ENCODE measurements at places on chromosomes 7 and 10. TPM values are rescaled to one million over a fixed set of nuclear protein-coding genes. Genes with fewer than 3 reads are reported as not detected.

GRCh38 chr10:80411267-80411668 is 2.9 kb downstream of the PRXL2A start:
- peak; percentile 74 for DNase-seq

DNA sequence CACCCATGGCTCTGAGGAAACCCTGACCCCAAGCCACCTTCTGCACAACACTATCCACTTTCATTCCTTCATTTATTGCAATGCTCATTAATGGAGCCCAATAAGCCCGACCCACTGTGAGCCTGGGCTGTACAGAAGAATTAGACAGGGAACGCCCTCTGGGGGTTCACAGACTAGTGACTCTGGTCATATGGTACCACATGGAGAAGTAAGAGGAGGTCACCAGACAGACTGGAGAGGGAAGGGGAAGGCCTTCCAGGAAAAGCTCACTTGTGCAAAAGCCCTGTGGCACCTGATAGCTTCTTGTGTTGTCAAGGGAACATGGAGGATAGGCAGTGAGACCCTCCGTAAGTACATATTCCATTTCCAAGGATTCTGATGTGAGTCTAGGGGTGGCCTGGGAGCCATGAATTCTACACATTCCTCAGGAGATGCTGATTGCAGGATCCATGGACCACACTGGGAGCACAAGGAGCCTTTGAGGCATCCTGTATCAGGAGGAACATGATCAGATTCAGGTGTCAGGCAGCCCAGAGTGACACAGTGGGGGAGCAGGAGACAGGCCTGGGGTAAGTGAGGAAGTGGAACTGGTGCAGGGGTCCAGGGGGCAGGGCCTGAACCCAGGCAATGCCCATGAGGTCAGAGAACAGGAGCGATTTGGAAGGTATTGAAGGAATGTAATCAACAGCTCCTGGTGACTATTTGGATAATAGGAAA is 19.9 kb downstream of the TMEM72 start:
- no peak for DNase-seq

Gene SEMA3E
- 0.12 TPM for total RNA-seq

Gene PIK3CG
- total RNA-seq, result 2.3 TPM

DNA sequence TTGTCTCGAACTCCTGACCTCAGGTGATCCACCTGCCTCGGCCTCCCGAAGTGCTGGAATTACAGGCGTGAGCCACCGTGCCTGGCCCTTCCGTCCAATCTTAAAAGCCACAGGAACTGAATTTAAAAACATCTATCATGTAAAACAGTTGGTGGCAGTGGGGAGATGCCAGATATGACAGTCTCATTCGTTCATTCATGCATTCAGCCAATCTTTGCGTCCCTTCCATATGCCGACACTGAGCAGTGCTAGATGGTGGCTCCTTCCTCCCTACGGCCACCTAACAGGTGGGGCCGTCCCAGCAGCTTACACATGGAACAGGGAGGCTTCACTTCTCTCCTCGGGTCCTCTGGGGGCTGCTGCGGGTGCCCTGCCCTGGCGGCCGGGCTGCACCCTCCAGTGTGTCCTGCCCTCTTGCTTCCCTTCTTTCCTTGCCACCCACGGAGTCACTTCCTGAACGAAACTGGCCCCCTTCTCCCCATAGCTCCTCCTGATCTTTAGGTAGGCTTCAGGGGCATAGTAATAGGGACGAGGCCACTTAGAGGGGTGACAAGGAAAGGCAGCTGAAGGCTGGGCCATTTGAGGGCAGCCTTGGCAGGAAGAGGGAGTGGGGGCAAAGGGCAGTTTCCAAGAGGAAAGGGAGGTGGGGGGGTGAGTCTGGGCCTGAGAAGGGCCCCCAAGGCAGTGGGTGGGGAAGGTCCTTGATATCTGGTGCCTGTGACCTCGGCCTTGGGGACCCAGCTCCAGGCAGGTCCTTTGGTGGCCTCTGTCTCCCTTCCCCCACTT is 53.8 kb downstream of the PROSER2 start:
- no peak for DNase-seq

Gene OR6V1
- total RNA-seq, result not detected

Gene BLNK
- total RNA-seq, result 1.3 TPM

DNA sequence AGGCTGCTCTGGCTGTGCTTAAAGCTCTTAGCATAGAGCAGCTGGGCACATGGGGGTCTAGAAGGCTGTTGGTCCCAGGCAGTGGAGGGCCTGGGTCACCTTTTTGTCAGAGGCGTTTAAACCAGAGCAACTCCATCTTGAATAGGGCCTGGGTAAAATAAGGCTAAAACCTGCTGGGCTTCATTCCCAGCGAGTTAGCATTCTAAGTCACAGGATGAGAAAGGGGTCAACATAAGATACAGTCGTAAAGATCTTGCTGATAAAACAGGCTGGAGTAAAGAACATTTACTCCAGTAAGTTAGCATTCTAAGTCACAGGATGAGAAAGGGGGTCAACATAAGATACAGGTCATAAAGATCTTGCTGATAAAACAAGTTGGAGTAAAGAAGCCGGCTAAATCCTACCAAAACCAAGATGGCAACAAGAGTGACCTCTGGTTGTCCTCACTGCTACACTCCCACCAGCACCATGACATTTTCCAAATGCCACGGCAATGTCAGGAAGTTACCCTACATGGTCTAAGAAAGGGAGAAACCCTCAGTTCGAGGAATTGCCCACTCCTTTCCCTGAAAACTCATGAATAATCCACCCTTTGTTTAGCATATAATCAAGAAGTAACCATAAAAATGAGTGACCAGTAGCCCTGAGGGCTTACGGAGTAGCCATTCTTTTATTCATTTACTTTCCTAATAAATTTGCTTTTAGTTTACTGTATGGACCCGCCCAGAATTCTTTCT is 96.8 kb upstream of the PCBD1 start:
- DNase-seq, result no peak

- DNase-seq, result no peak
Measured at GRCh38 chr10:102778781-102779180, 35.0 kb downstream of the WBP1L start.

Gene MYH16
- total RNA-seq, result not detected

- DNase-seq, result no peak
Measured at GRCh38 chr7:71229699-71230098, 97.8 kb downstream of the GALNT17 start.

DNA sequence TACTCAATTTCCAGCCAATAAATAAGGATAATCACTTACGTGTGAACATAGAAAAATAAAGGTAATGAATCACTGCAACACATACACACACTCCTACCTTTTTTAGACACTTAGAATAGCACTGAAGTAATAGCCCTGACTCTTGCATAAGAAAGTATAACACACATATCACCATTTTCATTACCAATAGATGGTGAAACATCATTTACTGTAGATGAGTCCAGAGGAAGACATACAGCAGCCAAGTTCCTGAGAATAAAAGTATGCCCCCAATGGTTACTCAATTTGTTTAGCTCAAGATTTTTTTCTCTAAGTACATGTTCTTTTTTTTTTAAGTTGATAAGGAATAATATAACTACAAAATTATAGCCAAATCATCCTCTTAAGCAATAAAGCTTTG is 316.3 kb downstream of the PARD3 start:
- DNase-seq, result no peak

- no peak for DNase-seq
Measured at GRCh38 chr10:95245425-95246055, 45.3 kb downstream of the PDLIM1 start.

Gene PILRA
- 3.2 TPM for total RNA-seq

Gene PANK1
- total RNA-seq, result 21.2 TPM

DNA sequence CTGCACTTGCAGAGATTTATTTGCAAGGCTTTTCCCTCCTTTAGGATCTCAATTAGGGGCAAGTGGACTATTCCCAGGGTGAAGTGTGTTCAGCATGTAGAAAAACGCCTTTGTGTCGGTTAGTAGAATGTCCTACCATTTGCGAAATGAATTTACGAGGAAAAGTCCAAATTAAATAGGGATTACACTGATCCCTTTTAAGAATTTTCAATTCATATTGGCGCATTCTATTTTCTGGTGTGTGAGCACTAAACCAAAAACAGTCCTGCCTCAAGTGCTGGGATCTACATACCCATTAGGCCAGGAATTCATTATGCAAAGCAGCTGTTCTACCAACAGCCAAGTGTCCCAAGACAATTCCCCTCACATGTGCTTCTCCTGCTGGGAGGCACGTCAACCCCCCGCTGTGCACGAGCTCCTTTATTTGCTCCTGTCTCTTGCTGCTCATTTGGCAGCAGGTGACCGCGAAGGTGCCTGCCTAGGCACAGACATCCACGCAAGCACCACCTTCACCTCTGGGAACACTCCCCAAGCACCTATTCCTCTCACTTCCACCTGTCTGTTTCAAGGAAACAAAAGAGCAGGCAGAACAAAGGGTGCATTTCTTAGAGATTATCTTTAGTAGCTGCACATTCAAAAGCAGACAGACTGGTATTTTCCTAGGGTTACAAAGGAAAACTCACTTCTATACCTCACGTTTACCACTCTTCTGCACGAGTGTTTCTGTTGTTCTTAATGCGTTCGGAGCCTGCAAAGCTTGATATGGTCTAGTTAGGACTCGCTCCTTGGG is 134.6 kb upstream of the FGFR2 start:
- DNase-seq, result no peak

Gene GIMAP6
- 31.5 TPM for total RNA-seq

GRCh38 chr7:94913391-94913790 is 6.0 kb downstream of the PPP1R9A start:
- no peak for DNase-seq

Gene ANXA8
- 3.0 TPM for total RNA-seq

GRCh38 chr7:47636081-47636432 is 54.1 kb upstream of the TNS3 start:
- DNase-seq, result no peak

DNA sequence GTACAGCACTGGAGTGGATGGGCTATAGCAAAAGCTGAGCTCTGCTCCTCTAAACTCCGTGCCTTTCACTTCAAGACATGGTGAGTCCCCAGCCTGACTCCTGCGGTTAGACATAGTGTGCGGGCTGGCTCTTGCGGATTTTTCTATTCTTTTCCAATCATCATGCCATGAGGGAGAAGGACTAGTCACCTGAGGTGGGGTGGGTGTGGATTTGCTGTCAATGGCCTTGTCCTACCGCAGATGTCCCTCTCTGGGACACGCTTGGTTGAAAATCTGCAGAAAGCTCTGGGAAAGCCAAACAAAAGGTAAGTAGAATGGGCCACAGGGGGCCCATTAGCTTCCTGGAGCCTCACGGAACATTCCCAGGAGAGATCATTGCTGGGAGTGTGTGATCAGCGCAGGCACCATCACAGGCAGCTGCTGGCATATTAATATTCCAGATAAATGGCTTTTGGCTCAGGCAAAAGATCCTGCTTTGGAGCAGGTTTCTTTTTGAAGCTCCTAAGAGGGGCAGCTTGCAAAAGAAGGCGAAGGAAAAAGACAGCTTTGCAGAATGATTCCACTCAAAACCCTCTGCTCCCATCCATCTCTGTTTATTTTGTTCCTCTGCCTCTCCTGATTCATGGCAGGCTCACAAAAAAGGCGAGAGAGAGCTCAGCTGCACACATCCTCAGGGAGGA is 509.0 kb upstream of the ZMIZ1 start:
- DNase-seq, result no peak

Gene PTER
- 25.7 TPM for total RNA-seq

Gene NKX2-3
- total RNA-seq, result not detected

DNA sequence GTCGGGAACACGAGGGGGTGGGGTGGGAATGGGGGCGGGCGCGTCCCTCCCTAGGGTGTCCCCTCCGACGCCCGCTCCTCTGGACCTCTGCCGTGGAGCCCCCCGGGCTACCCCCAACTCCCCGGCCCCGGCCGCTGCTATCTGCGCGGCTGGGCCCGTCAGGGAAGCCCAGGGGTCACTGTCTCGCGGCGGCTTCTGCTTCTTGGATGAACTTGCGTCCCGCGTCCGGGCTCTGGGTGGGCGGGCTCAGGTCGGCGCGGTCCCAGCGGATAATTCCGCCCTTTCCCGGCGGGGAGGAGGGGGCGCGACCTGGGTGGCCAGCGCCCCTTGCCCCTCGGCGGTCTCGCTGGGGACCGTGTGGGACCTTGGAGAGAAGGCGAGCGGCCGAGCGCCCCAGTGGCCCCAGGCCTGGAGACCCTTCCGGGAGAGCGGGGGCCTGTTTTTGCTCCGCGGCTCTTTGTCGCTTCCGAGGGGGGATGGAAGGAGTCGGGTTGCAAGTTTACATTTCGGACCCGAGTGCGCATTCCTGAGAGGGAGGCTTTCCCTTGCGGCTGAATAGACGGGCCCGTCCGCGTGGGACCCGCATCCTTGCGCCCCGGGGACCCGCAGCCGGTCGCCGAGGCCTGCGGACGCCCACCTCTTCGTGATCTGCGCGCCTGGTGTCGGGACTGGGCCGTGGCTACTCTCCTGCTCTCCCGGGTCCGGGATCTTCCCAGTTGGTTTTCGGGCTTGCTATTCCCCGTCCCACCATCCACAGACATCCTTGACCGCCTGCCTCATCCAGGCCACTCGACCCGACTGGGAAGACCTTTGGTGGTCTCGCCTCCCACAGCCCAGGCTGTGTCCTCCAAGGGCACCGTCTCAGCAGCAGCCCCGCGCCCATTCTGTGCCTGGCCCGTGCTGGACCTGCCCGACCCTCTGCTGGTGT is 812 bp downstream of the DOCK1 start:
- peak; percentile 65 for DNase-seq

DNA sequence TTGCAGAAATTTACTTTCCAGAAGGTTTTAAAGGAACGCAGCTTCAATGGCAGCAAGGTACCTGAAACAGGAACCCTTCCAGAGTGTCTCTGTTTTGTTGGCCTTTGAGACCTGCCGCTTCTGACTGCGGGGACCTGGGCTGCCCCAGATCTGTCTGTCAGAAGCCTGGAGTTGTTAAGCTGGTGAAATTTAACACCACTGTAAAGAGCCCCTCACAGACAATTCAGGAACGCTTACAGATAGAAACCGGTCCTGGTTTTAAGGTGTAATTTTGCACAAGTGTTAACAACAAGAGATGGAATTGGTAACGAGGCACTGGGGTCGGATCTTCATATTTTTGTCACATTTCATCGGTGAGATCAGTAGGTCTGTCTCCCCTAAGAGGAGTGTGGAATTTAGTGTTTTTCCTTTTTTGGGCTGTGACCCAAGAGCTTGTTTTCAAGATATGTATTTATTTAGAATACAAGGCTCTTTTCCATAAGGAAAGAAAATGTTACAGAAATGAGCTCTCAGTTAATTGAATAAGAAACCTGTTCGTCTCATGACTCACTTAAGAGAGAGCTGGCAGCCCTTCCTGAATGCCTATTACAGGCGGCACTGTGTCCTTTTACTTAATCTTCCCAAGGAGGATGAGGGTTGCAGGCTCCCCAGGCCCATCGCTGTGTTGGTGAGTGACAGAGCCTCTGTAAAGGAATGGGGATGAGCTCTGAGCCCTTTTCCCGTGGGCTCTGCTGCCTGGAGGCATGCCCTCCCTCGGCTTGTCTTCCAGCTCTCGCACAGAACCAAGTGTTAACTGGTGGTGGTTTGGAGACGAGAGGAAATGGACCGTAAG is 168.7 kb downstream of the CUX1 start:
- no peak for DNase-seq

Gene INHBA
- 1.5 TPM for total RNA-seq

Gene GALNT17
- 57.9 TPM for total RNA-seq

Gene LIPF
- not detected for total RNA-seq

Data from left ventricle myocardium superior (tissue), 1 donor.